NCI-H146 (cell line): ENCODE measurements at places on chromosomes 7 and 10.

DNA sequence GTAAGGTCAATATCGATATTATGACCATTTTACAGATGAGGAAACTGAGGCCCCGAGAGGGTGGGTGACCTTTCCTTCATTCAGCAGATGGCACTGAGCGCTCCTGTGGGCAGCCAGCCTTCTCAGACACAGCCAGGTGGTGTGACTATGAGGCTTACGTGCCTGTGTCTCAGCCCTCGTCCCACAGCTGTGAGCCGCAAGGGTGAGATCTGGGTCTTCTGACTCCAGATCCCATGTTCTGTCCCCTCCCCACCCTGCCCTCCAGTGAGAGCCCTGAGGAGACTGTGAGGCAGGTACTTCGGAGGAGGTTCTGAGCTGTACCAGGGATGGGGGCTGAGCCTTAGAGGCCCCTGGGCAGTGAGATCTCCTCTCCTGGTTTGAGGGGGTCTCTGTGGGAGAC lies 613.8 kb upstream of the FOXK1 start:
- DNase-seq: no peak

- no peak for DNase-seq
These were observed 42.3 kb upstream of the TRIM24 start for GRCh38 chr7:138417764-138418163.

DNA sequence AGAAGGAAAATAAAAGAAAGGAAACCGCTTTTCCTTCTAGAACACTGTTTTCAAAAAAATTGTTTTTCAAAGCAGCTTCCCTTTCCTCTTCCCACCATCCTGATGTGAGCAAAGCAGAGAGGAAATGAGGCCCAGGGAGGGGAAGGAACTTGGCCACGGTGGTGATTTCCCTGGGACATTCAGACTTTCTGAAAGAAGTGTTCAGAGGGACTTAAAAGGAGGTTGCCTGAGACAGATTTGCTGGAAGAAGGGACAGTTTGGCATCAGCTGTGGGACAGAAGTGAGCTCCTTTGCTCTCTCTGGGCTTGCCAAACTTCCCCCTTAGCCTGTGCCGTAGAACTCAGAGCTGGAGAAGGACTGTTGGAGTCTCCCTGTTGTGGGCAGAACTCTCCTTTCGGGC lies 30.3 kb downstream of the ADCYAP1R1 start:
- no peak for DNase-seq

GRCh38 chr7:70776627-70777101 lies 355.3 kb upstream of the GALNT17 start:
- DNase-seq: no peak

- DNase-seq: no peak
These were observed 8.2 kb upstream of the SORBS1 start for GRCh38 chr10:95569368-95569767.

GRCh38 chr7:99372275-99373090 lies 2.0 kb upstream of the ARPC1B start:
- no peak for DNase-seq

- DNase-seq: no peak
These were observed 280.2 kb downstream of the SNX13 start for GRCh38 chr7:17660116-17660515.

DNA sequence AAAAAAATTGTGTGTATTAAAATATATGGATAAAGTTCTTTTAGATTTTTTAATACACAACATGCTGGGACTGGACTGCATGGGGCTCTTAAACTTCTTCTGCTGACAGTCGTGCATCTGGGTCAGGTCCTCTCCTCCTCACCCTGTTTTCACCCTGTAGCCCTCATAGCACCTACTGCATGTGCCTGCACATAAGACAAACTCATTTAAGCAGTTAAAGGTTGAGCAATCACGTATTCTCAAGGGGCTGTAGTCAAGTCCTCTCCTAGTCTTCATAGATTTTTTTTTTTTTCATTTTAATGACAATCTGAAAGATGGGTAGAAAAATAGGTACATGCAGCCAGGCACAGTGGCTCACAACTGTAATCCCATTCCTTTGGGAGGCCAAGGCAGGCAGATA lies 23.6 kb upstream of the PDCD4 start:
- DNase-seq: no peak

GRCh38 chr10:85557077-85557476 lies 809.5 kb downstream of the GRID1 start:
- no peak for DNase-seq

DNA sequence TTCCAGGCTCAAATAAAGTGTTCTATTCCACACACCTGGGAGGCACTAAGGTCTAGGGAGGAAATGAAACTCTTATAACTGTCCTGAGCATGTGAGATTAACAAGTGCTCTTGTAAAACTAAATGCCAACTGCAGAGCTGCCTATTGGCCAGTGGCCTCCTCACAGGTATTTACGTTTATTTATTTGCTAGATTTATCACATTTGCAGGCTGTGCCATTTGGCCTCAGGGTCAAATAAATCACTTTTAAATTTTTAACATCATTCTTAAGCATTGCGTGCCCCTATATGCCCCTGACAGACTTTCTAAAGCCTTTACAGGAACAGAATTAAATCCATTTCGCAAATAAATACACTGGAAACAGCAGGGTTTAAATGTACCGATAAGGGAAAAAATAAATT lies 381.8 kb upstream of the NFE2L3 start:
- DNase-seq: no peak

- DNase-seq: no peak
These were observed 28.1 kb downstream of the SLIT1 start for GRCh38 chr10:97157578-97158095.

DNA sequence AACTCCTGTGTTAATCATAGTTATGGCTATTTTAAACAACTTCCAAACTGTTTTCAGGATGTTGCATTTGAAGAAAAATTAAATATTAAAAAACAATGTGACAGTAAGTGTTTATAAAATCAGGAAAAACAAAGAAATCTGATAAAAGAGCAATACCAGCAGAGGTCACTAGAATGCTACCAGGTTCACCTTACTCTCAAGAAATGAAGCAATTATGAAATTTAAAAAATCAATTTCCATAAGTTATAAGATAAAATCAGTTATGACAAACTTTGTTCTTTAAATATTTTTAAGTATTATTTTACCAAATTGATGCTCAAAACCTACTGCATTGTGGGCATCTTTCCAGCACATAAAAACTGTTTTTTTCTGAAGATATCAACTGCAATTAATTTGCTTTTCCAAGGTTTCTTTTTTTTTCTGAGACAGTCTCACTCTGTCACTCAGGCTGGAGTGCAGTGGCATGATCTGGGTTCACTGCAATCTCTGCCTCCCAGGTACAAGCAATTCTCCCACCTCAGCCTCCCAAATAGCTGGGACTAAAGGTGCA lies 50.7 kb upstream of the RHEB start:
- no peak for DNase-seq

DNA sequence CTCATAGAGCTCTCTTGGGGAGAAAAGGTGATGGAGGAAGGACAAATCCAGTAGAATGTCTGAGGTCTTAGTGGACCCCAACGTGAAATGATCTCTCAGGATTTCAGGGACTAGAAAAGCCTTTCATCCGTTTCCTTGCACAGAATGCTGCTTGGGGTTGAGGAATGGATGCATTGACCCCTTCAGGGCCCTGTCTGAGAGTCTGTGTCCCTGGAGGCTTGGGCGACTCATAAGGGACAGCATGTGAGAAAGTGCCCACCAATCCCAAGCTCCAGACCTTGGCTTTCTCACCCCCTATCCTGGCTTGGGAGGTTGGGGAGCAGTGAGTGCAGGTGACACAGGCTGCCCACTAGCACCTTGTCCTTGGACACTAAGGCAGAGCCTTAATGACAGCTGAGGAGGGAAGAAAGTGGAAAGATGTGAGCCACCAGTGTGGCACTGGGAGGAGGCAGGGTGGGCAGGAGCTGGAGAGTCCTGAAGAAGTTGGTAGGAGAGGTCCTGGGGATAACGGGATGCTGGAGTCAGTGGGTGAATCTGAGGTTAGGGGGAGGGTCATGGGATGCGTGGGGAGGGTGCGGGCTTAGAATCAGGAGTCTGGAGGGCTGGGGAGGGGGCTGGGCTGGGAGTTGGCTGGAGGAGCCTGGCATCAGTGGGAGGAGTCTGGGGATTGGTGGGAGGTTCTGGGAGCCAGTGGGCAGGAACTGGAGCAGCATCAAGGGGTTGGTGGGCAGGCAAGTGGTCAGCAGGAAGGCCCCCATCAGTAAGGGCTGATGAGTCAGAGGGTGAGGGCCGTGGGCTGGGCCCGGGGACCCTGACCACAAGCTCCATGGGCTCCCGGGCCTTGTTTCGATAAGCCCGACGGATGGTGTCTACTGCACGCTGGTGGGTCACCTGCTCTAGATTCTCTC lies 8.6 kb downstream of the LZTS2 start:
- no peak for DNase-seq

GRCh38 chr10:104559935-104560334 lies 81.2 kb upstream of the SORCS3 start:
- no peak for DNase-seq

DNA sequence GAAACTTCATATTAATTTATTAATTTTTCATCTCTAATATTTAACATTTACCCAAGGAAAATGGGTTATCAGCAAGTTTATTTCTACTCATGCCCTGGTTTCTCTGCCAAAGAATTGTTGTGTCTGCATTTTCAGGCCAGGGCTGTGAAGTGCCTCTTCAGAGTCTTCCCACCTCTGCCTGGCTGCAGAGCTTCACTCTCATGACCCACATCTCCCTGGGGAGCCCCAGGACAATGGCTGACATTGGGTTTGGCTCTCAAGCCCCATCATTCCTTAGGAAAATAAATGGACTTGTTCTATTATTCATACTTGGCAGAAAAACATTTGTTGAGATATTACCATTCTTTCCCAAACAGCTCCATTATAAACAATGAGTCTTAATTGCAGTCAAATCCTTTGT lies 30.3 kb downstream of the CACNA2D1 start:
- peak; percentile 12 for DNase-seq

GRCh38 chr7:37971491-37971890 lies 51.1 kb downstream of the EPDR1 start:
- DNase-seq: no peak

DNA sequence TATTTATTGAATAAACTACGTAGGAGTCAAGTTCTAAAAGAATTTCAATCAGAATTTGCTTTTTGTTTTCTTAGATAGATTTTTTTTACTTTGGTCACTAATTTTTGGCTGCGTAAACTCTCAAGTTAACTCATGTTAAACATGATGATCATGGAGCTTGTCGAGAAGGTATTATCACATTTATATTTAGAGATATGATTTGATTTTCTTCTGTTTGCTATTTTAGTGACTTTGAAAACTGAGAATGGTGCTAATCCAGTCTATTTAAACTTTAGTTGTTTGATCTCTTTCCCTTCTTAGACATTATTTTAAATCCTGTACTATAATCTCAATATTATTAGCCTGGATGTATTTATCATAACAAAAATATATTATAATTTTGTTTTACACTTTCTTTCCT lies 179.4 kb upstream of the SEMA3C start:
- DNase-seq: no peak

GRCh38 chr7:92359801-92360200 lies 87.5 kb upstream of the GATAD1 start:
- DNase-seq: no peak

DNA sequence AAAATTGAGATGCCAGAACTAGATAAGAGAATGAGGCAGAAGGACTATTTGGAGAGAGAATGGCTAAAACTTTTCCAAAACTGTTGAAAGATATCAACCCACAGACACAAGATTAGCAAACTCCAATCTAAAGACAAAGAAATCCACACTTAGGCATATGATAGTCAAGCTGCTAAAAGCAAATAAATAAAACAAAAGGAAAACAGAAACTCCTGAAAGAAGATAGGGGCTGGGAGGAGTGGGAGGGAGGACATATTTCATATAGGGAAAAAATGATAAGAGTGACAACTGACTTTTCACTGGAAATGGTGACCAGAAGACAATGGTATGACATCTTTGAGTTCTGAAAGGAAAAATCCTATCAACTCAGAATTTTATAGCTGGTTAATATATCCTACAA lies 105.4 kb upstream of the ADO start:
- no peak for DNase-seq

DNA sequence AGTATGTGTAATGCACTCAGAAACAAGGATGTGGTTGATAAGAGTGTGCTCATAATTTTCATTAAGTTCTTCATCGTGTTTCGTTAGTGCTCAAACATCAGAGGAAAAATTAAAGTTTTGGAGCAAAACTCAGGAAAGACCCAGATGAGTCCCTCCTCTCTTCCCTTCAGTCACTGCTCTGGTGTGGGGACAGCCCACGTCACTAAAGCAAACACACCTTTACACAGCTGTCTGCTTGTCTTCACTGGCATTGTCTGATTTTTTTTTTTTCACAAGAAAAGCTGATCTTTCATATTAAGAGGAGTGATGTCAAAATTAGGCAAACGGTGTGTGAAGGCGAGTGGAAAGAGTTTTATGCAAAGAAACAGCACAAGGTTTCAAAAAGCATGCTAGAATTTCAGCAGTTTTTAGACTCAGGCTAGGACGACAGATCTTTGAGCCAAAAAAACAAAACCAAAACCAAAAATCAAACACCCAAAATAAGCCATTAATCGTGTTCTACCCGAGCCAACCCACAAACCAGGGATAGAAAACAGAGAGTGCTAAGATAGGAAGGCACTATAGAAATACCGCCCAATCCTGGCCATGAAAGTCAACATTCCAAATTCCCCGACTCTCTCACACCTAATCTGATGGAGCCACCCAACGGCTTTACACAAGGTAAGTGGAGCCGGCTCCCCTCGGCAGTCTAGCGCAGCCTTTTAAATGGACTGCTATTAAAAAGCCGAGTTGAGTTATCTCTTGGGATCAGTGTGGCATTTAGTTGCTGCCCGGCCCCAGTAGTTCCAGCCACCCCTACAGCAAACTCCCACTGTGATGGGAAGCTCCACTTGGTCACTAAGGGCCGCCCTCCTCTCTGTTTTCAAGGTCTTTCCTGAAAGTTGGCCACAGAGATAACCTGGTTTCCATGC lies 27.9 kb upstream of the GATA3 start:
- peak; percentile 74 for DNase-seq

DNA sequence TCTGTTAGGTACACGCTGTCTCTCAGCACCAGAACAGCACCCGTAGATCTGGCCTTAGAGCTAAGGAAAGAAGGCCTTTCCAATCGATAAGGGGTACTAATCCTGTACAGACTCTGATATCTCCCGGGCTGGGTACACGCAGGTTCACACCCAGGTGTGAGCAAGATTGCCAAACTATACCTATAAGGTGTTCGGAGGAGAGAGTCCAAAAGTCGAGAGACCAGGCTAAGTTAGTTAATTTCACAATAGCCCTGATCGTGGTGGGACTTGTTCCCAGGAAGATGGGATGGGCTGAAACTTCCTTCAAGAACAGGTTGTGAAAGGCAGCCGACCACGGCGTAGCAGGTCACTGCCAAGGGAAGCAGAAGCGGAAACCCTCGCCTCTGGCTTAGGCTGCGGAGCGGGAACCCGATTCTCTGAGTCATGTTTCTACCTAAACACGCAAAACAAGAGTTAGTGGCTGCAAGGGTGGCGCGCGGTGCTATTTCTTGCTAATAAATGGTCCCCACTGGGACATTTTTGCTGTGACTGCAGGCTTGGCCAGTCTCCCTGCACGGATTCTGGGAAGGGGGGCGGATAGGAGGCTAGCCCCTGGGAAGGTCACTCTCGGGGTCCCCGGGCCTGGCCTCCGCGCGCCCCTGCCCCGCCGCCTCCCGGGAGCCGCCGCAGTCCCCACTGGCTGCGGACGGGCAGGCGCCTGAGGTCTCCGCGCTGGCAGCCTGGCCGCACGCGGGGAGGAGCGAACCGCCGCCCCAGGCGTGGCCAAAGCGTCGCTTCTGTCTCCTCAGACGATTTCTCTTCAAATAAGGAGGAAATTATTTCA lies 75.4 kb upstream of the PDSS1 start:
- peak; percentile 21 for DNase-seq

GRCh38 chr10:92153-92552 lies 43.1 kb upstream of the TUBB8 start:
- DNase-seq: no peak

- no peak for DNase-seq
These were observed 161.9 kb downstream of the SGMS1 start for GRCh38 chr10:50461834-50462233.

- peak; percentile 88 for DNase-seq
These were observed 86.2 kb upstream of the PPIF start for GRCh38 chr10:79260811-79261740.
